ENCODE measurements at places on chromosomes 1 and 21.

GRCh38 chr21:42195378-42196031 is 23.4 kb upstream of the ABCG1 start:
- DNase-seq: no peak

DNA sequence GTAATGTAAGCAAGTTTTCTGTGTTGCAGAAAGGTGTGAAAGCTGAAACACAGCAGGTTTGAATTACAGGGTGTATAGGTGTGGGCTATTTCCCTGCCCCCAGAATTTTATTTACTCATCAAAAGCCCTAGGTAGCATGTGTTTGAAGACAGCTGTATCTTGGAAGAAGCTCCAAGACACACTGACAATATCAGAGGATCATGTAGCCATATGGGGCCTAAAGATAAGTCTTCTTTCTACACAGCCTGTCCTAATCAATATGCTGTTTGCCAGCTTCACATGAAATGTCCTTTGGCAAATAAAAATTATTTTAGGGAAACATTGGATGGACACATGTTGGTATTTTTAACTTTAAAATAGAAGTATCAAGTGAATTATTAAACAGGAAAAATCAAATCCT is 17.5 kb upstream of the SUCO start:
- no peak for DNase-seq

DNA sequence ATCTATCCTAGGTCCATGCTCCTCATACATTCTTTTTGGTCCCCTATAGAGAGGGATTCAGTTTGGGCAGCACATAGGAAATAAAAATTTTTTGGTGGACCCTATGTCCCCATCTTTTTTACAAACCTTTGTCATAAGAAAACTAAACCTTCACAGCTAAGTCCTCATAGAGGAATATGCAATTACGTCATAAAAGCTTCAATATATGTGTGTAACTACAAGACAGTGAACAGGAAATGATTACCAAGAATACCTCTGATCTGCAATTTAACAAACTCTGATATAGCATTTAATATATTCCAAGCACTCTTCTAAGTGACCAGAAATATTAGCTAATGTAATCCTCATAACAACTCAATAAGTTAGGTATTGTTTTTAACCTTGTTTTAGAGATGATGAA is 6.3 kb upstream of the DENND2C start:
- no peak for DNase-seq

DNA sequence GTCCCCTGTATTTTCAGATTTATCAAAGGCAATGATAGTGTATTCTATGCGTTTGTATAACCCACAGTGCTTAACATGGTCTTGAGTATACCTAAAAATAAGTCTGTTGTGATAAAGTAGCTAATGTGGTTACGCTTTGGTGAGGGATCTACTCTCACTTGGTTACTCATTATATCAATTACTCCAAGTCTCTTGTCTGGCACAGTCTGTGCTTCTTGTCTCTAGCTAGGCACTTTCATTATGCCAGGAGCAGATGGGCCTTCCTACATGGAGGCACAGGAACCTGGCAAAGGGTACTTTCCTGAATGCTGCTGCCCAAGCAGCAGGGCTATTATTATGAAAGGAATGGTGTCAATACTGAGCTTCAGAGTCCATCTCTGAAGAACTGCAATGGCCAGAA is 4.2 kb upstream of the PTPN22 start:
- DNase-seq: no peak

DNA sequence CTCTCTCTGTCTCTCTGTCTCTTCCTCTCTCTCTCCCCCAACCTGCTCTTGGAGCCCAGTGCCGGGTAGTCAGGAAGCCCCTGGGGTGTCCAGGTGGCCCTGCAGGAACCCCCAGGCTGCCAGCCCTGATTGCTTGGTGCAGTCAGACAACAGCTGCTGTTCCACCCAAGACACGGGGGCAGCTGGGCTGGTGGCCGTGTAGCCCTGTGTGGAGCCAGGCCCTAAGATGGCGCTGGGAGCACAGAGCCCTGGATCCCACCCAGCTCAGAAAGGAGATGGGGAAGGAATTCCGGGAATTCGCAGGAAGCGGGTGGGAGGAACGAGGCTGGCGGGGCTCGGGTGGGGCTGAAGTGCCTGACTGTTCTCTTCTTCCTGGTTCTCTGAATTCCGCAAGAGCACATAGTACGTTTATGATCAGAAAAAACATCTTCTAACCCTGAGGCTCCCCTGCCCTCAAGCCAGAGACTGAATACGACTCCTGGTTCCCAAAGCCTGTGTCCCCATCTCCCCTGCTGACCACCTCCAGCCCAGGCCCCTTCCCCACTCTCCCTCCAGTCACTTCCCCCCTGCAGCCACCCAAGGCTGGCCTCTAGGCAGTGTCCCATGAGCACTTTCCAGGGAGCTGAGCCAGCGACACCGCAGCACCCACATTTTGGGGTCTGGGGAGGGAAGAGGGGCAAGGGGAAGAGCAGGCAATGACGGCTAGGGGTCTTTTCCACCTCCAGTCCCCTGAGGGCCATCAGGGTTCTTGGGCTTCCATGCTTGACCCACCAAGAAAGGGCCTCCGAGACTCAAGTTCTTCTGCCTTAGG is 55.0 kb downstream of the WNT9A start:
- DNase-seq: no peak

- no peak for DNase-seq
These were observed 94.0 kb upstream of the NGF start for GRCh38 chr1:115432061-115432460.

GRCh38 chr1:181104042-181104789 is 15.7 kb downstream of the IER5 start:
- no peak for DNase-seq

- DNase-seq: no peak
These were observed 5.0 kb upstream of the GPR137B start for GRCh38 chr1:236137285-236137852.

DNA sequence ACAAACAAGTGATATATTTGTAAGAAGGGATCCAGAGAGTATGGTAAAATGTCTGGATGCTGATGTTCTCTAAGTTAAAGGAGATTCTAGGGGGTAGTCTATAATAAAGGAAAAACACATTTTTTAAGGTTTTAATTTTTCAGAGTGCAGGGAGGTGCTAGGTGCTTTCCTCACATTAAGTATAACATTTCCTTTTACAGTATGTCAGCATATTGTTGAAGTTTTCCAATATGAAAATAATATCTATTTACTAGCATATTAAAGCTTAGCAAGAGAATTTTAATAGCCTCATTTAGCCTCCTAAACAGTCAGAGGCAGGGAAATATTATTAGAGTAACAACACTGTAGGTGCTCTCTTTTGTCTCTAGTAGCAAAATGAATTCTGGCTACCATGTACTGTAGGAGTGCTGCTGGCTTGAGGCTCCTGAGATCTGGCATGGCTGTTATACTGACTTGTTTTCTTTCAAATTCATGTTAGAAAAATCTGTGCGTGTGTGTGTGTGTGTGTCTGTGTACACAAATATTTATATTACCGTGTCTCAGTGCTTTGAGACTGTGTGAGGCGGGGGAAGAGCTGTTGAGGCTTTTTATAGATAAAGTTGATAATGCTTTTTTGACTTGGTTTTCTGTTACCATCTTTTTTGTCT is 71.0 kb downstream of the POU2F1 start:
- DNase-seq: no peak

DNA sequence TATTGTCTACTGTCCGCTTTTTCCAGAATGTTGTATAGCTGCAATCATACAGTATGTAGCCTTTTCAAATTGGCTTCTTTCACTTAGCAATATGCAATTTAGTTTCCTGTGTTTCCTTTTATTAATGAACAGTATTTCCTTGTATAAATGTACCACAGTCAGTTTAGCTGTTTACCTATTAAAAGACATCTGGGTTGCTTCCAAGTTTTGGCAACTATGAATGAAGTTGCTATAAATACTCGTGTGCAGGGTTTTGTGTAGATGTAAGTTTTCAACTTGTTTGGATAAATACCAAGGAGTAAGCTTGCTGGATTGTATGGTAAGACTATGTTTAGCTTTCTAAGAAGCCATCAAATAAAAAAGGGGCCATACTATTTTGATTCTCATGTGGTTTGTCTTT is 24.4 kb upstream of the KCNJ6 start:
- no peak for DNase-seq

GRCh38 chr21:34122047-34122446 is 48.7 kb downstream of the MRPS6 start:
- DNase-seq: no peak

DNA sequence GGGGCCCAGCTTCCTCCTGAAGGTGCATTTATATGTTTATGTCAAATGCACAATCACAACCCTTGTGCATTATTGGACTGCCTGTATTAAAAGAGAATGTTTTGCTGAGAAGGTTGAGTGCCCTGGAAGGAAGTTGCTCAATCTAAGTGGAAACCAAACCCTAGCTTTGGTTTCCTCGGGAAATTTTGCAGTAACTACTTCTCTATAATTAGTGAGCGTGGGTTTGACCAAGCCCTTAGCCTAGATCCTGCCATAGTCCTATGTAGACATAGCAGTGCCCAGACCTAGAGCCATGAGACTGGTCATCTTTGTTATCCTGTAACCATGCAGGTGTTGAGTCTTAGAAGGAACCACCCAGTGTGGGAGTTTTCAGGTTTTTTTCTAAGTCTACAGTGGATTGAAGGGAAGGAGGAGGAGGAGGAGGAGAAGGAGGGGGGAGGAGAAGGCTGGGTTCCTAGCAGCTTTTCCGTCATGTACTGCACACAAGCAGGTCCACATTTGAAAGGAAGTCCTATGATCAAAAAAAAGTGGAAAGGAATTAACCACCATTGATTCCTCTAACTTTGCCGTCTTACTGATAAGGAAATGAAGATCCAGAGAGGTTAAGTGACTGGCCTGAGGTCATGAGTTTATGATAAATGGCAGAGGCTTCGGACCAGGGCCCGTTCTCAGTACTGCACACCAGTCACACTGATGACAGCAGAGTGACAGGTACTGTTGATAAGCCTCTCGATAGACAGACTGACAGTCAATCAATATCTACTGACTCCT is 72.2 kb upstream of the LYST start:
- no peak for DNase-seq

DNA sequence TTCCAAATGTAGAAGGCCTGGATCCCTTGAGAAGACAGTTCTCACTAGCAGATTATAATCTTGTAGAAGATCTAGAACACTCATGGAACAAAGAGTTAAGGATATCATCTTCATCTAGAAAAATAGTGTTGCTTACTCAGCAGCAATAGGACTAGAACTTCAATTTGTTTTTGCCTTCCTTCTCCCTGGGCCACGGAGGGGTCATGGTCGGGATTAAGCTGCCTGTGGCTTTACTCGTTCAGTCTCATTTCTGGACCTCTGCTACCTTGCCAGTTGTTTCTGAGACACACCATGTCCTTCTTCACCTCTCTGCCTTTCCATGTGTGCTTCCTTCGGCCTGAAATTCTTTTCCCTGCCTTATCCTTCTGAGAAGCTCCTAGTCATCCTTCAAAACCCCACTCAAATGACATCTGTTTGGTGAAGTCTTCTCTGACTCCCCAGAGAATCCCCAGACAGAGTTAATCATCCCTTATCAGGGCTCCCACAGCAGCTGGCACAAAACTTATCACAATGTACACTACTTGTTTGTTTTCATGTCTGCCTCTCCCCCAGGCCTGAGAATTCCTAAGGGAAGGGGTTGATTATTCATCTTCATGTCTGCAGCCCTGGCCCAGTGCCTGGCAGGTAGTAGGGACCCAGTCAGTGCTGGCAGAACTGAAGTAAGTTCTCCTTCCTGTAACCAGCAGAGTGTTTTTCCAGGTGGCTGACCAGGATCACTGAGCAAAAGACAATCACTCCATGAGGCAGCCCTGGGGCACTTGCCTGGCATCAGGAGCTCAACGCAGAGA is 15.5 kb upstream of the SNX27 start:
- DNase-seq: no peak

DNA sequence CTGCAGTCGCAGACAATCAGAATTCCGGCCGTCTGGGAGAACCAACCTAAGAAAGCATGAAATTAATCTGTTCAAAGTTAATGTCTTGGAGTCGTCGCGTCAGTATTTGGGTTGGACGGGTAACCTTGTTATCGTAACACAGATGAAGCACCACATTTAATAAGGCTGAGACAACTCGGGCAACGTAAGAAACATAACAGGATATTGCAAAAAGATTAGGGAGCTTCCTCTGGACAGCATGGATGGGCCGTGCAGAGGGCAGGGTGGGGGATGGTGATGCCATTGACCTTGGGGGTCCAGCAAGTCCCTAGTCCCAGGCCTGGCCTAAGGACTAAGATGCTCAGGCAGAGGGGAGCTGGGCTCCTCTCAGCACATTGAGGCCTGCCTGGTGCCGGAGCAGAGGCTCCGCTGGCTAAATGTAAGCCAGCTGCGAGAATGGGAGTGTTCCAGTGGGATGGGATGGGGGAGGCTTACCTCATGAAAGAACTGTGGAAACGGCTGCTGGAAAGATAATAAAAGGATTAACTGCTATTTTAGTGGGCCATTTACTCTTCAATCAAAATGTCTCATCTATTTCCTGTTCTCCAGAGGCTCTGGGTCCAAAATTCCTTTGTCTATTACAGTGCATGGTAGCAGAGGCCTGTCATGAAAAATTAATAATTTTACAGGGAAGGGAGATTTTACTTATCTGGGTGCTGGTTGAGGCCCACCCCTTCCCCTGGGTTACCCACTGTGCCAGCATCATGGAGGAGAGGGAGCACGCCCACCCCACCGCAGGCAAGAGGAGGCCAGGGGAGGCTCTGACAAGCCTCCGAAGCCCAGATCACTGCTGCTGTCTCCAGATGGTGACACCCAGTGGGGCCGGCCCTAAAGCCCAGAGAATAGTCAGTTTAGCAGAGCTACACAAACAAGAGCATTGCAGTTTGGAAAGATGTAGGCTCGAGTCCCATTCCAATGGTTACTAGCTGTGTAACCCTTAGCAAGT is 131.6 kb downstream of the DMRTB1 start:
- no peak for DNase-seq

GRCh38 chr1:119713749-119714456 is 2.2 kb downstream of the PHGDH start:
- no peak for DNase-seq

GRCh38 chr1:101924700-101925099 is 72.0 kb downstream of the OLFM3 start:
- no peak for DNase-seq

- no peak for DNase-seq
These were observed 18.9 kb downstream of the GRIK1 start for GRCh38 chr21:29920938-29921337.

GRCh38 chr1:171256940-171257606 is 8.8 kb downstream of the FMO1 start:
- DNase-seq: no peak

- no peak for DNase-seq
These were observed 24.6 kb downstream of the WNT3A start for GRCh38 chr1:228031276-228031995.
